T47D (cell line): ENCODE measurements at places on chromosomes 5 and 9.

GRCh38 chr5:133785182-133785581, 172.8 kb upstream of the FSTL4 start:
- DNase-seq: peak; percentile 6

- DNase-seq: no peak
Observed at GRCh38 chr9:114633438-114634089, 22.5 kb downstream of the TMEM268 start.

- peak; percentile 6 for DNase-seq
Observed at GRCh38 chr5:131947445-131947844, 2.0 kb upstream of the MEIKIN start.

DNA sequence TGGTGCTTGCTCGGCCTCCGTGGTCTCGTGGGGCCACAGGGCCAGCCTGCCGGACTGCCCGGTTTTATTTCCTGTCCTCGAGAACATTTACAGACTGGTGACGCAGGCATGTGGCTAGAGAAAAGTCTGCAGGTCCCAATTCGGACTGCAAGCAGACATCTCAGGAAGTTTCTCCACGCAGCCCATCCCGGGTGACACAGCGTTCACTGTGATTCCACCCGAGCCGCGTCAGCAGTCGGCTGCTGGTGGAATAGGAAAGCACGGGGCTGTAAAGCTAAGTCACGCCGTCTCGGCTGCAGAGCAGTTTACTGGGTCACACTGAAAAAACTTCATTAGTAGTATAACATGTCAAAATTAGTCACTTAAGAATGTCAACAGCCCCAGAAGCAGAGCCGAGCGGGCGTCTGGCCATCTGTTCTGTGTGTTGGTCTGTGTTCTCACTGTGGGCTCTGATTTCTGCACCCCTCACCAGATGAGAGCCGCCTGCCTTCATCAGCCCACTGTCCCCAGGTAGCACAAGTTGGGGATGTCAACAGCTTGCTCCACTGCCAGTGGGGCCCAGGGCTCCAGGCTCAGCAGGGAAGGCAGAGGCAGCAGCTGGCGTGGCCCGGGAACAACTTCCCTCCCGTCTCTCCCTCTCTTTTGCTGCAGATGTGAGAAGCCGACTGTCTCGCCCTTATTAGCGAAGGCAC, 363.7 kb downstream of the IRX2 start:
- DNase-seq: no peak

DNA sequence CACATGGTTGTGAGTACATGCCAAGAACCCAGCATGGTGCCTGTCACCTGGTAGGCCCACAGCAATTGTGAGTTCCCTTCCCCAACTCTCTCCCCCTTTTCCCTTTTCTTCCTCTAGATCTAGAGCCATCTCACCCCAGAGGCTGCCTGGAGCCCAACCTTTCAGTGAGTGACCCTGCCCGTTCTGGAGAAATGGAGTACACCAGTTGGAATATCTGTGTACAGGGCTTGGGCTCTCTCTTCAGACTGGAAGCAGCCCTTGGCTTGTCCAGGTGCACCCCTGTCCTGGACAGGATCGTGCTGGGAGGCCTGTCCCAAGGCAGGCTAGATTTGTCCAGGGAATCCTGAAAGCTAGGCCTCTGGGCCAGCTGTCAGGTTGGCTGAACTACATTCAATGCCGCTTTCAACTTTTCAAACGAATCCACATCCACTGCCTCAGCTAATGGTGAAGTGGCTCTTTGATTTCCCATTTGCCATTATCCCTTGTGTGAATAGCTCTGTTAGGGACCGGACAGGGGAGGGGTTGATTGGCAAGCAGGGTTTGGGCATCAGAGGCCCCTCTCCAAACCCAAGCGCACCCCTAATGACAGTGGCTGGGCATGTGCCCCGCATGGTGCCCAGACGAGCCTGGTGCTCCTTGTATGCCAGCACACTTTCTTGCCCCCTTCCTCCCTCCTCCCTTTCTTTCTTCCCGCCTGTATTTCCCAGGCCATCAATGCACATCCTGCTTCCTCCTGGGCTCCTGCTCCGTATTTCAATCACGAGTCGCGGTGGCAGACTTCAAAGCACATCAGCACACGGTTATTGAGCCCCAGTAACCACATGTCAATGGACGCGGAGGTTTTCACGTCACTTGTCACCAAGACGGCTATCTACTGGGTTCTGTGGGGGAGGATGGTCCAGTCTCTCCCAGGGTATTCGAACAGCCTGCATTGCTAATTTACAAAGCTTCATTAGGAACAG, 211.2 kb downstream of the DAB2IP start:
- DNase-seq: no peak

DNA sequence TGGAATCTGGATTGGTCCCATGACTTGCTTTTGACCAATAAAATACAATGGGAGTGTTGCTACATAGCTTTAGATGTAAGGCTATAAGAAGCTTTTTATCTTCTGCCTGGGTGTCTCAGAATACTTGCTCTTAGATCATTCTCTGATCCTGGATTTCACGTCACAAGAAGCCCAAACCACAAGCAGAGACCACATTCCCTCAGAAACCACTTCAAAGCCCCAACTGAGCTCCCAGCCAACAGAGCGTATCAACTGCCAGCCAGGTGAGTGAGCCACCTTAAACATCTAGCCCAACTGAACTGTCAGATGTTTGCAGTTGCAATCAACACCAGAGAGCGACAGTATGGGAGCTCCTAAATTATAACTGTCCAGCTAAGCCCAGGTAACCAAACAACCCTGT, 687.1 kb downstream of the TLE1 start:
- no peak for DNase-seq
